ENCODE measurements at places on chromosomes 7 and 10.
A peak's percentile ranks its signal among the peaks of the same experiment; 100 is the strongest.

DNA sequence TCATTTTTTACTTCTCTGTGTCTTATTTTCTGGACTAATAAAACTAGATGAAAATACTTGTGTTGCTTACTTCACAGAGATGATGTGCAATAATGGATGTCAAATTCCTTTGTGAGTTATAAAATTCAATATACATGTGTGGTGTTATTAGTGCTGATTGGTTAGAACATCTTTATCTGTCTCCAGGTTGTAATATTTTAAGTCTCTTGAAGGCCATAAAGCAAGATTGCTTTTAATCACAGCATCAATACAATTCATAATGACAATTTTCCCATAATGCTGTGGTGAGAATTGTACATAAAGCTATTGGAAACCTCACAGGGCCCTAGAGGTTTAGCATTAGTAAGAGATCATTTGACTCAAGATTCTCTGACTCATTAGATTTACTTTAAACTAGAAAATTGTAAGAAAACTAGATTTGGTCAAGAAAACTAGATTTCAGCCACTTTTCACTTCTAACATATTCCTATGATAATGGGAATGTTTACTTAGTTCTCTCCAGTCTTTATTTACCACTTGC lies 963.7 kb downstream of the REEP3 start:
- DNase-seq = no peak

GRCh38 chr10:16341637-16342036 lies 95.2 kb upstream of the PTER start:
- peak; percentile 4 for DNase-seq

DNA sequence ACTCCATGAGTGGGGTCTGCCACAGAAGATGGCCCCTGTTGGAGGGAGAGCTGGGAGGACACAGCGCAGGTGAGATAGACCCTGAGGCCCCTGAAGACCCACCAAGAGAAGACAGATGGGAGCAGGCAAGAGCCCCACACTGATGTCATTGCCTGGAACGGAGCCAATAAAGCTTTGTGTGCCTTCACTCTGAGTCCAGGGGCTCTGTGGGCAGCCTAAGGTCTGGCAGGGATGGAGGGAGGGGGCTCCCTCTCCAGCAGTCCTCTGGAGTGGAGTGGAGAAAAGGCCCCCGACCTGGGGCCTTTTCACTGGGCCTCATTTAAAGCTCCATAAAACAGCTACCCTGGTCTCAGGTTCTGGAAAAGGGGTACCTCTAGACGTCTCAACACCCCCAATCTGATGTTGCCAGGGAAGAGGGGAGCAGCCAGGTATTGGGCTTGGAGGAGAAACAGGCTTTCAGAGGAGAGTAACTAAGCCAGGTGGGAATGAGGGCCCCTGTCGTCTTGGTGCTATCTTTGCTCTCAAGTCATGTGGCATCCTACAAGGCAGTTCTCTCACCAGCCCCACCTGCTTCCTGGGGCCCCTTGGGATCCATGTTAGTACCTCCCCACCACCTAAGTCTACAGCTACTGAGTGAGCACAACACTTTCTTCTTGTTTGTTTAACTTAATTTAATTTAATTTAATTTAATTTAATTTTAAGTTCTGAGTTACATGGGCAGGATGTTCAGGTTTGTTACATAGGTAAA lies 1.4 kb downstream of the C10orf62 start:
- DNase-seq = no peak

GRCh38 chr10:59064080-59064692 lies 112.3 kb upstream of the PHYHIPL start:
- DNase-seq = no peak

- peak; percentile 56 for DNase-seq
Observed at GRCh38 chr7:131688738-131689661, 132.6 kb upstream of the PODXL start.

DNA sequence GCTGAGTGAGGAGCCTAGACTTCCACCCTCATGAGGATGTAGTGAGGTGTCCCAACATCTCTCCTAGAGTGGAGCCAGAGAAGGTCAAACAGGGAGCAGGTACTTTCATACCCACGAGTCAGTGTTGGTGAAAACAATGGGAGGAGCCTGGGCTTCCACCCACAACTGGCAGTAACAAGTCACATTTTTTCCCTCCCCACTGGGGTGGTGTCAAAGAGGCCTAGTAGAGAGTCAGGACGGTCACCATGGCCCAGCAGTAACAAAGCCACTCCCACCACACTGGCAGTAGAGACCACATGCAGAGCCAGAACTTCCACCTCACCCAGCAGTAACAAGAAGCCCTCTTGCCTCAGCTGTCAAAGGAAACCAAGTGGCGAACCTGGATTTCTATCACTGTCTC lies 280.2 kb upstream of the IMMP2L start:
- DNase-seq = no peak

DNA sequence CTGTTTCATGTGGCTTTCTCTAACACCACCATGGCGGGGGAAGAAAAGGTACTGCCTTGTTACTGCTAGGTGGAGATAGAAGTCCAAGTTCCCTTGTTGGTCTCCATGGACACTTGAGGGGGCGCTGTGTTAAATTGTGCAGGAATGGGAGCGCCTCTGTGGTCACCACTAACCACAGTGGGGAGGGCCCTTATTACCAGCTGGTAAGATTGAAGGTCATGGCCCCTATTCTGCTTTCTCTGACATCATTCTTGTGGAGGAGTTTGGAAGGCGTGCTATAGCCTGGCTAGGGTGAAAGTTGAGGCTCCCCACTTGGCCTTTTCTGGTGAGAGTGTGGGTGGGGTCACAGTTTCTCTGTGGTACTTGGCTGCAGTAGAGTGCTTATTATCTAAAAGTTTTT lies 14.9 kb upstream of the MXI1 start:
- DNase-seq = no peak

DNA sequence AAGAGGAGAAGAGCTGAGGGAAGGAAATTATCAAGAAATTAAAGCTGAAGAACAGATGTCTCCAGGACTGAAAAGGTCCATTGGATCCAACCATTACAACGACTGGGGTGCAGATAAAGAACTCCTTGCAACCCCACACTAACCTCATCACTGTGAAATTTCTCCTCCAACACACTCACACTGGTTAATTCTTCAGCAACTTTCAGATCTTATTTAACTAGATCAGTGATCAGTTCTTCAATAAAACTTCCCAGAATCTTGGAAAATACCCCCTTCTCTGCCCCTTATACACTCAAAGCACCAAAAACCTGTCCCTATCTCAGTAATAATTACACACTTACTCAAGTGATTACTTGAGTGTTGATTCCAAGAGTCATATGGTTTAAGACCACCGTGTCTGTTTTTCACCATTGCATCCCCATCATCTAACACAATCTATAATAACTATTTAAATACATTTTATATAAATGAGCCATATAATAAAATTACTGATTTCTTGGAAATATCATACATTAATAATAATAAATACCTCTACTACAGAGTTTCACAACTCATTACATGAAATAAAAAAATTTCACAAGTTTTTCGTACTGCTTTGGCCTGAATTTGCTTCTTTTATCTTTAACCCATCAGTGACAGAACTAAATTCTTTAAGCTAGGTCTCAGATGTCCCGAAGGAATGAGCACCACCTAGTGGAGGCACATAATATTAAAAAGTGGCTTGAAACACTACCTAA lies 123.7 kb downstream of the MPP7 start:
- DNase-seq = peak; percentile 61

- DNase-seq = no peak
Observed at GRCh38 chr7:90919816-90920215, 323.7 kb downstream of the CDK14 start.

DNA sequence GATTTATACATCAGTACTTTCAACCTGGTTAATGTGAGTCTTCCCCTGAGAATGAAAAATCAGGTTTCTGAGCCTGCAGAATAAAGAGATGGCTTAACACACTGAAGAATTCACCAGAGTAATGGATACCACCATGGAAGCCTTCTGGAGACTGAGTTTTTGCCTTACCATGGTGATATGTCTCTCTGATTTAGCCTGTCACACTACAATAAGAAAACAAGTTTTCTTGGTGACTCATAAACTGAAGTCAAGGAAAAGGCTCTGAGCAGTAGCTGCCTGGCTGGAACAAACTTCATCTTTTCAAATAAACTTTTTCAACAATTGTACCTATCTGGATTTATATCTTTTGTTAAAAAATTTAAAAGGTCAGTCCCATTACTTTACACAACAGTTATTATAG lies 229.0 kb downstream of the PRPF18 start:
- peak; percentile 60 for DNase-seq

- peak; percentile 93 for DNase-seq
Observed at GRCh38 chr7:33933611-33934281, 28.4 kb downstream of the BMPER start.

DNA sequence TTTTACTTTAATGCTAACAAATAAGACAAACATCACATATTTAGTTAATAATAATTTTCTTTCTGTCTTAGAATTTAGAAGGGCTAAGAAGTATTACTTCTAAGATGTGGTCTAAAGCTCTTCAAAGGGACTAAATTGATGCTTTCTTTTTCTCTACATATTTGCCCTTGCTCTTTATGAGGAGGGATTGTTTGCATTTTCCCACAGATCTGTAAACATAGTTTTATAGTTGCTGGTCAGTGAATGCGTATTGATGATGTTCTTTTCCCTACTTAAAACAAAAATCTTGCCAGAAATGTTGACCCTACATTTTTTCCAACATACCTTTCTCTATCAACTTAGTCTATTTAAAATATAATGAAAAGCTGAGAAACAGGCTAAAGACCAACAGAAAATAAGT lies 372.4 kb upstream of the LRGUK start:
- DNase-seq = no peak

DNA sequence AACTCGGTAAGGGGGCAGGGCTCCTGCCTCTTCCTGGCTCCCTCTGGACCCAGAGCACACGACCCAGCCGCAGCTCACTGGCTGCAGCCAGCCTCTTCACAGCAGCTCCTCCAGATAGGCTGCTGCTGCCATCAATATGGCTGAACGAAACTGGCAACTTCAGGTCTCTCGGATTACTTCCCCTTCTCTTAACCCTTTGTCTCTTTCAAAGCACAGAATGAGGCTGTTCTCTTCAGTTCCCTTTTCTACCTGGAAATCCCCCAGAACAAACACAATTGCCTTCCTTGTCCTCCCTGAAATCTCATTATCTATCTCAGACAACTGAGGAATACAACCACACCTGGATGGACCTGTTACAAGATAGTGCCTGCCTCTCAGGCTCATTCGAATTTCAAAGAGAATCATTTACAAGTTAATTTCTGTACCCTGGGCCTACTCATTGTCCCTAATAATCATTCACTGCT lies 193.4 kb upstream of the MBL2 start:
- no peak for DNase-seq

GRCh38 chr10:201328-201771 lies 66.1 kb downstream of the ZMYND11 start:
- DNase-seq = peak; percentile 21

- no peak for DNase-seq
Observed at GRCh38 chr7:143978585-143978984, 21.5 kb upstream of the OR6B1 start.

All from epithelial cell of esophagus (primary cell).